ENCODE measurements at places on chromosomes 11 and 22. TPM values are rescaled to one million over a fixed set of nuclear protein-coding genes. Genes with fewer than 3 reads are reported as not detected.

- DNase-seq, result no peak
These were observed 7.5 kb downstream of the TMEM138 start for GRCh38 chr11:61369372-61370348.

- DNase-seq, result peak; percentile 89
These were observed 46.2 kb downstream of the BLID start for GRCh38 chr11:122069707-122070360.

DNA sequence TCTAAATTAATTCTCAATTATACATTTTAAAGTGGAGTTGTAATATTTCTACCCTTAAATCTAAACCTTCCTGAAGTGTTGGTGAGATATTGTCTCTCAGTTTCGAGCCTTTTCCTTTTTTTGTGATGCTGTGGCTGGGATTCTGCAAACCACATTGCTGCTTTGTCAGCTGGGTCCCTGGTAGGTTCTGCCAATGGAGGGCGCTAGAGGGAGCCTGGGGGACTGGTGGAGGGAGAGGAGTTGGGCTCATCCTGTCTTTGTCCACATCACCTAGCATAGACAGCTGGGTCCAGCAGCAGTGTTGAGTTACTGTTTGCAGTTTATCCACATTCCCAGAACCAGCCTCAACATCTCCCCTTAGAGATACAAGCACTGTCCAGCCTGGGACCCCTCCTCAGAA, 41.0 kb downstream of the TRAF6 start:
- no peak for DNase-seq

DNA sequence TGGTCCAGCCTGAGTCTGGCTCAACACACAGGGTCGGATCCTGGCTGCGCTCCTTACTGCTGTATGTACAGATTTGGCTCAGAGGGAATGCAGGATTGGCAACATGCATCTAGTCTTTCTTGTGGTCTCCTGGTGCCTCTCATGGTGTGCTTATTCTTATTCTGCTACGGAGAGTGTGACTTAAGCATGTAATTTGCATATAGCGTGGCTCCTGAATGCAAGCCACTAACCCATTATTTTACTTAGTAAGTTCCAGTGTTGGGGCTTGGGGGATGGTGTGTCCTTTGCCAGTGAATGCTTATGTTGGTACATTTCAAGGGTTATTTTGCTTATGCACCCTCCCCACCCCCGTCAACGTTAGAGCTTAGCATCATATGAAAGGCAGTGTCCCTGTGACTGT, 51.2 kb downstream of the PTPRJ start:
- no peak for DNase-seq

GRCh38 chr22:43078522-43078921, 10.7 kb downstream of the TTLL1 start:
- no peak for DNase-seq

DNA sequence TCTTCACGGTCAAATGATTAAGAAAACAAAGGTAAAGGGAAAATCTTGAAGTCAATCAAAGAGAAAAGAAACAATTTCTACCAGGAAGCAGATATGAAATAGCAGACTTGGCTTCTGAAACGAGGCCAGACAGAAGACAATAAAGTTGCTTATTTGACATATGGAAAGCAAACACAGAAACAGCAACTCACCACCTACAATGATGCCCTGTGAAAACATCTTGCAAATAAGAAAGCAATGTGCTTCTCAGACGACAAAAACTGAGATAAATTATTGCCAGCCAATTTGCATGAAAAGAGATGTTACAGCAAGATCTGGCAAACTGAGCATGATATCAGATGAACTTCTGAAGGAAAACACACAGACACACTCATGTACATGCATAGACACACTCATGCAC, 45.9 kb upstream of the CTSC start:
- no peak for DNase-seq

GRCh38 chr11:123235656-123236261, 40.7 kb upstream of the CLMP start:
- DNase-seq, result no peak

DNA sequence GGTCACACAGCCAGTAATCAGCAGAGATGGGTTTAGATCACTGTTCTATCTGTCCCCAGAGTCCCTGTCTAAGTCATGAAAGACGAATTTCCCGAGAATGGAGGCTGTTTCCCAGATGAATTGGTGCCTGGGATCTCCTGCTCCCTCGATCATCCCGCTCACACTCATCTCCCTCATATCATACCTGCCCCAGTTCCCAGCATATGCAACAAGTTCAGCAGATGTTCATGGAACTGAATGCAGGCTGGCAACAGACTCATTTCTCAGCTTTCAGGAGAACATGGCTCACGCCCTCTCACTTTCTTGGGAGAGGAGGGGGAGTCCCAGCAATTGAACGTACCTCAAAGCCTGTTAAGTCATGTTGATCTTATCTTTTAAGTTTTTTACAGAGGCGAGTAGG, 22.1 kb downstream of the CD6 start:
- DNase-seq, result no peak

Gene C11orf21
- total RNA-seq, result 1.2 TPM

Gene ROBO4
- 13.6 TPM for total RNA-seq
